ENCODE measurements at places on chromosomes 12 and 14.
A peak's percentile ranks its signal among the peaks of the same experiment; 100 is the strongest.

GRCh38 chr12:38175538-38175937, 141.0 kb upstream of the ALG10B start:
- DNase-seq: peak; percentile 83

GRCh38 chr12:51971679-51972421, 20.4 kb downstream of the ACVR1B start:
- no peak for DNase-seq

GRCh38 chr12:99213047-99213446, 434.5 kb upstream of the GARIN6 start:
- DNase-seq: no peak

DNA sequence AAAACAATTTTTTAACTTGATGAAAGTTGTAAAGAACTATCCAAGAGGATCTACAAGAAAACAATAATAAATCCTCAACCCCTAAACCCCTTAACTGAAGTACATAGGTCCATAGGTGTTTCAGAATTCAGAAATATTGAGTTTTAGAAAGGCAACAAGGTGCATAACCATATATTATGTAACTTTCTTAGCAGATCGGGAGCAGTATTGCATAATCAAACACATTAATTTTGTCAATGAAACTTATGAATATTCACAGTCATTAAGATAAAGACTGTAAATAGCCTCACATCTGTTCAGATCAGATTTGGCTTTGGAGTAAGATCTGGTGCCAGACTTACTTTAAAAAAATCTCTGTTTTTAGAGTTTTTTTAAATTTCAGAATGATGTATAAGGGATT, 647.1 kb upstream of the FLRT2 start:
- DNase-seq: no peak

All from kidney glomerular epithelial cell (primary cell).